ENCODE measurements at places on chromosomes 6 and 20. TPM values are rescaled to one million over a fixed set of nuclear protein-coding genes. Genes with fewer than 3 reads are reported as not detected.

GRCh38 chr6:36984581-36985416 lies 1.2 kb downstream of the MTCH1 start:
- DNase-seq: peak; percentile 62

Gene PRSS16
- 1.3 TPM for total RNA-seq

GRCh38 chr6:121668259-121668658 lies 232.8 kb downstream of the GJA1 start:
- no peak for DNase-seq

DNA sequence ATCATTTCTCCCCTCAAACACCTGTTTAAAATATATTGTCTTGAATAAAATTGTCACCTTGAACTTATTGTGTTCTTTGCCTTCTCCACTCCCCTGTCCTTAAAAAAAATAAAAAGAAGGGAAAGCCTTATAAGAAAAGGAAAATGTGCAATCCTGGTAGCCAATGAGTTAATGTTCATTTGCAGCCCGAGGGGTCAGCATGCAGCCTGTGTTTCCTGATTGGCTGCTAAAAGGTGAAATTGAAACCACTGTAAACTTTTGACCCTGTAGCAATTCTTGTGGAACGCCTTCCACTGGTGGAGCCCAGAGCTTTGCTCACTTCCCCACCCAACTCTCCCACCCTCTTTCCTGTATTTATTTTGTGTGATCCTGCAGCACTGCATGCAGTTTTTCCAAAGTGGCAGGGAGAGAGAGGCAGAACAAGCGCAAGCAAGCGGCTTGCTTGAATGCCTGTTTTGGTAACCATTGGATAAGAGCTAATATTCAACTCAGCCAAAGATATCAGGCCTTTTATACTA lies 74.9 kb downstream of the NCOA3 start:
- no peak for DNase-seq

GRCh38 chr6:25902071-25902470 lies 28.0 kb upstream of the SLC17A3 start:
- DNase-seq: no peak

DNA sequence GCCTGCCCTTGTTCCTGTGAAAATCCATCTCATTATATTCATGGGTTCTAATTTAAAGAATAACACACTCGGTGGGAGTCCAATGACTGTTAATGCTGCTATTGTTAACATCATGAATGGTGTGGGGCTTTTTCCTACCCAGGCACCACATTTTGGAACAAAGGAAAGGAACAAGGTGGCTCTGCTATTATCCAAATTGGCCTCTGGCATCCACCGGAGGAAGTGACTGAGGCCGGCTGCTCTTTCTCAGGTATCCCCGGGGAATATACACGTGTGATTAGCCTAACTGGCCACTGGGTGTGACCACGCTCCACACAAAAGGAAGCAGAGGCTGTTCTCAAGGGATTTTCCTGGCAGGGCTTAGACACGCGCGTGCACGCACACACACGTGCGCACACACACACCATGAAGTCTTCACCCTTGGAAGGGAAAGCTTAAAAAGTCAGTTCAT lies 601.2 kb upstream of the ARID1B start:
- no peak for DNase-seq

- DNase-seq: no peak
Measured at GRCh38 chr6:43807228-43808061, 37.4 kb downstream of the VEGFA start.

DNA sequence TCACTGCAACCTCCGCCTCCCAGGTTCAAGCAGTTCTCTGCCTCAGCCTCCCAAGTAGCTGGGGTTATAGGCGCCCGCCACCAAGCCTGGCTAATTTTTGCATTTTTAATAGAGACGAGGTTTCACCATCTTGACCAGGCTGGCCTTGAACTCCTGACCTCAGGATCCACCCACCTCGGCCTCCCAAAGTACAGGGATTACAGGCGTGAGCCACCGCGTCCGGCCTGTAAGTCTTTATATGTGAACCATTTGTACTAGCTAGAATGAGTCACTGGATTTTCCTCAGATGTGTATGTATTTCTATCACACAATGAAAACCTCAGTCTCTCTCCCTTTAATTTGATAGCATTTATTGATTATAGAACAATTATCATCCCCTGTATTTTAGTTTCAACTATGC lies 34.0 kb downstream of the ITCH start:
- no peak for DNase-seq

GRCh38 chr6:85273046-85273445 lies 176.8 kb upstream of the NT5E start:
- DNase-seq: no peak

- no peak for DNase-seq
Measured at GRCh38 chr6:8476656-8477055, 41.3 kb upstream of the SLC35B3 start.

DNA sequence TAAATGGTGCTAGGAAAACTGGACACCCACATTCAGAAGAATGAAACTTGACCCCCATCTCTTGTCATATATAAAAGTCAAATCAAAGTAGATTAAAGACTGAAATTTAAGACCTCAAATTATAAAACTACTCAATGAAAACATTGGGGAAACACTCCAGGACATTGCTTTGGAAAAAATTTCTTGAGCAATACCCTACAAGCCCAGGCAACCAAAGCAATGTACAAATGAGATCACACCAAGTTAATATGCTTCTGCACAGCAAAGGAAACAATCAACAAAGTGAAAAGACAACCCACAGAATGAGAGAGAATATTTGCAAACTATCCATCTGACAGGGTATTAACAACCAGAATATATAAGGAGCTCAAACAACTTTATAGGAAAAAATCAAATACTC lies 407.9 kb upstream of the BTBD3 start:
- DNase-seq: no peak

GRCh38 chr6:40426346-40427066 lies 160.7 kb downstream of the LRFN2 start:
- DNase-seq: no peak

Gene MUCL3
- not detected for total RNA-seq

GRCh38 chr6:156181506-156181905 lies 595.7 kb upstream of the ARID1B start:
- no peak for DNase-seq

DNA sequence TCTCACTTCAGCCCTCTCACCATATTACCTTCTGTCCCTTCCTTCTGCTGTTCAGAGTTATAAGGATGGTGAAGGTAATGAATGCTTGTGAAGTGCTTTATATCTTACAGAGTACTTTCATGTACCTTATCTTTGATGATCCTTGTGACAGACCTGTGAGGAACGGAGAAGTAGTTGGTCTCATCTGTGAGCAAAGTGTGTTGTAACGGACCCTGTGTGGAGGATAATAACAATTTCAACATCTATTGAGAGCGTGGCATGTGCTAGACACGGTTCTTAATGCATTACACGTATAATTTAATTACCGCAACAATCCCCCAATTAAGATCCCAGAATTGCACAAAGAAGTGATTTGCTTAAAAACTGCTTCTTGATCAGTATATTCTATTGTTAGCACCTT lies 124.6 kb downstream of the ANKS1A start:
- no peak for DNase-seq
